ENCODE measurements at places on chromosomes 12 and 14.

- no peak for DNase-seq
Observed at GRCh38 chr12:130351326-130351725, 13.6 kb downstream of the PIWIL1 start.

GRCh38 chr12:57887631-57888408, 41.3 kb upstream of the CTDSP2 start:
- peak; percentile 55 for DNase-seq

- DNase-seq: no peak
Observed at GRCh38 chr14:34113005-34113511, 162.2 kb upstream of the EGLN3 start.

DNA sequence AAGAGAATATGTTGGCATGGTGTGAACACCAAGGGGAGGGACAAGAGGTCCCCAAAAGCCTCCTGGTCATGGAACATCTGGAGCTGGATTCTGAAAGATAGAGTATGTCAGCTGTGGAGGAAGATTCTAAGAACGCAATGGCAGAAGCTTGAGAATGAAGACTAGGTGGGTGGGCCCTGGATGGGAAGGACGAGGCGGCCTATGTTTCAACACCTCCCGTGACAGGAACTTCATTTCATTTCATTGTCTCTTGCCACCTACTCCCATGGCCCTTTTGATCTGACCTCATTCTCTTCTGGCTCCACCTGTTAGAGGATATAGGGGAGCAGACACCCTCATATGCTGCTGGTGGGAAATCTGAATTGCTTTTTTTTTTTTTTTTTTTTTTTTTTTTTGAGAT, 3.3 kb downstream of the UNG start:
- no peak for DNase-seq

GRCh38 chr12:64194333-64195149, 27.6 kb downstream of the KICS2 start:
- no peak for DNase-seq

GRCh38 chr12:65924716-65925115, 100.4 kb downstream of the HMGA2 start:
- DNase-seq: no peak

- no peak for DNase-seq
Observed at GRCh38 chr12:69101505-69101904, 137.9 kb upstream of the CPSF6 start.

DNA sequence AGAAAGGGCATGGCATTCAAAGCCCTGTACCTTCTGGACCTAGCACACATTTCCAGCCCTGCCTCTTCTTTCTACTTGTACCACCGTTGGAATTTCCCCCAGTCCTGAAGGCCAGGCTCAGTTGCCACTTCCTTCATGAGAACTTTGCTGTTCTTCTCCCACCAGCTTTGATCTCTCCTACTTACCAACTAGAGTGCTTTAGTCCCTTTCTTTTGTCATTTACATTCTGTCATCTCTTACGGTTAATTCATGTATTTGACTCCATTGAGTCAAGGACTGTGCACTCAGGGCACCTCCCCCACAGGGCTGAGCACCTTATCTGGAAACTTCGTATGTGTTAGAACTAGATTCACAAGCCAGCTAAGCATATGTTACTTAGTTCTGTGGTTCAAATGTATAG, 26.3 kb downstream of the BICDL1 start:
- DNase-seq: no peak

DNA sequence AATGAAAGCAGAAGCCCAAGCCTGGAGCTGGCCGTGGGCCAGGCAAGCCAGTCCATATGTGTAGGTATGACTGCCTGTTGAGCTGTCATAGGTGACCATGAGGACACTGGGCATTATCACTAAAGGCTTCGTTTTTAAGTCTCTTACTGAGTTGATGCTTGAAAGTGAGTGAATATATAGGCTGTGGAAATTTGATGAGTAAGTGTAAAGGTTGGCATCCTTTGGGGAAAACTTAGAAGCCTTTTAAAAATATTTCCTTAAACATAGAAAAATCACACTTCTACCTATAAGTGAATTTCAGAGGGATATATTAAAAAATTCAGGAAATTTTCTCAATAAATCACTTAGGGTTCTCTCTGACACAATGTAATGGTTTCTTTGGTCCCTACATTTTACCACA, 396.5 kb downstream of the FOXG1 start:
- no peak for DNase-seq

DNA sequence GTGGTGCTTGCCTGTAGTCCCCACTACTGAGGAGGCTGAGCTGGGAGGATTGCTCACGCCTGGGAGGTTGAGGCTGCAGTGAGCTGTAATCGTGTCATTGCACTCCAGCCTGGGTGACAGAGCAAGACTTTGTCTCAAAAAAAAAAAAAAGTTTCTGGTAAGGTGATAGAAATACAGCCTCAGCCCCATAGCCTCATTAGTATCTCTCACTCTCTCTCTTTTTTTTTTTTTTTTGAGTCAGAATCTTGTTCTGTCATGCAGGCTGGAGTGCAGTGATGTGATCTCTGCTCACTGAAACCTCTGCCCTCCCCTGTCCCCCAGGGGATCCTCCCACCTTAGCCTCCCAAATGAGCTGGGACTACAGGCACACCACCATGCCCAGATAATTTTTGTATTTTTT, 19.2 kb downstream of the MTHFD1 start:
- DNase-seq: no peak

DNA sequence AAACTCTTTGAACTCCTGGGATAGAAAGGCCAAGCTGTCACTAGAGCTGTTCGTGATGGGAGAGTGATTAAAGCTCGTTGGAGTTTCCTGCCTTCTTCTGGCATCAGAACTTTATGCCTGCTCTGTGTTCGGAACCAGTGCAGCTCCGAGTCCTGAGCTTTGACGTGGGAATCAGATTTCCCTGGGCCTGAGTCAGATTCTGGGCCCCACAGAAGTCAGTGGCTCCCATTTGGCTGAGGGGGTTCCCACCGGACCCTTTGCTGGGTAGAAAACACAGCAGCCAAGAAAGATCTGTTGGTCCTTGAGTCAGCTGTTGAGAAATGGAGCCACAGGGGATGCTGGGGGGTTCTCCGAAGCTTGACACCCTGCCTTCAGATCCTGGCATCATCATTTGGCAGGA, 238.0 kb downstream of the CHST11 start:
- peak; percentile 47 for DNase-seq

GRCh38 chr12:114265036-114265435, 140.9 kb downstream of the TBX5 start:
- no peak for DNase-seq

DNA sequence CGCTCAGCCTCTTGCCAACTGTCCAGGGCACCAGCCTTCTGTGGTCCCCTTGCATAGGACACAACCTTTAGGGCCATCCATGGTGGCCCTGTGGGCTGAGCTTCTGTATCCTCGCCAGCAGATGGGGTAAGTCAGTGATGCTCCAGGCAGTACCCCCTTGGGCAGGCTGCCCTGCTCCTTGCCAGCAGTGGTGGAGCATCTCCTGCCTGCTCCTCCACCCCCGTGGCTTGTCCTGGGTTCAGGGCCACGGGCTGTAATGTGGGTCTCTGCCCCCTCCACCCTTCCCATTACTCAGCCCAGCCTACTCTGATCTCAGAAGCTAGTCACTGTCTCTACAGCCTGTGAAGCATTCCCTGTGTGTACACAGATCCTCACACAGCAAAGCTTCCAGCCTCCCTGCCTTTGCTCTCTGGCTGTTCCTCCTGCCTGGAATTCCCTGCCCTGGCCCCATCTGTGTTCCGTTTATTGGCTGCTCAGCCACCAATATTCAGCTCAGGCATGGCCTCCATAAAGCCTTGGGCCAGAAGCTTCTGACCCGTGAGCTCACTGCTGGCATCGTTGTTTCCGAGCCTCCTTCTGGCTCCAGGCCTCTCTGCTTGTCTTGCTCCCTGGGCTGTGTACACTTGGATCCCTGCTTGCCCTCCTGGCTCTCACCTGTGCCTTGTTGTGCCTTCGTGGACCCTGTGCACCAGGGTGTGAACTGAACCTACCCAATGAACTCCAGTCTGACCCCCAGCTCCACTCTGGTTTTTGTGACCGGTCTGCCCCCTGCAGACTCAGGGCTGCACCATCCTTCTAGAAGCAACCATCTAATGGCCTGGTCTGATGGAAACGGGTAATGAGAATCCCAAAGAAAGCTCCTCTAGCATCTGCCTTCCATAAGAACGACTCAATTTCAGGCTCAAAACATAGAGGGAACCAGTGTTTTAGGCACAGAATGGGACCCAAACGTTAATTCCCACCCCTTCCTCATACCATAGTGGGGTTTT, 177.0 kb upstream of the PRMT8 start:
- DNase-seq: no peak

GRCh38 chr12:108194585-108194984, 65.5 kb downstream of the WSCD2 start:
- DNase-seq: no peak

- DNase-seq: no peak
Observed at GRCh38 chr12:62260733-62261683, 804 bp downstream of the USP15 start.

DNA sequence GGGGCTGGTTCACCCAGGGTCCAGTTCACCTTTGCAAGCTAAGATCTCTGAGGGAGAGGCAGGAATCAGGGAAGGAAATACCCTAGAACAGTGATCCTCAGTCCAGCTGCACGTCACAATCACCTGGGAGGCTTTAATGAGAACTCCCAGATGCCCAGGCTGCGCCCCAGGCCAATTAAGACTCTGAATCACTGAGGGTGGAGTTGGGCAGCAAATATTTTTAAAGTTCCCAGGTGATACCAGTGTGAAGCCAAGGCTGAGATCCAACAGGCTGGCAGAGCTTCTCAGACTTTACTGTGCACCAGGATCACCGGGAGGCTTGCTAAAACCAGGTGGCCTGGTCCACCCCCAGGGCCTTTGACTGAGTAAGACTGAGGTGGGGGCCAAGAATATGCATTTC, 23.8 kb downstream of the MYL2 start:
- DNase-seq: no peak

- DNase-seq: no peak
Observed at GRCh38 chr12:130818272-130818634, 20.8 kb downstream of the STX2 start.

DNA sequence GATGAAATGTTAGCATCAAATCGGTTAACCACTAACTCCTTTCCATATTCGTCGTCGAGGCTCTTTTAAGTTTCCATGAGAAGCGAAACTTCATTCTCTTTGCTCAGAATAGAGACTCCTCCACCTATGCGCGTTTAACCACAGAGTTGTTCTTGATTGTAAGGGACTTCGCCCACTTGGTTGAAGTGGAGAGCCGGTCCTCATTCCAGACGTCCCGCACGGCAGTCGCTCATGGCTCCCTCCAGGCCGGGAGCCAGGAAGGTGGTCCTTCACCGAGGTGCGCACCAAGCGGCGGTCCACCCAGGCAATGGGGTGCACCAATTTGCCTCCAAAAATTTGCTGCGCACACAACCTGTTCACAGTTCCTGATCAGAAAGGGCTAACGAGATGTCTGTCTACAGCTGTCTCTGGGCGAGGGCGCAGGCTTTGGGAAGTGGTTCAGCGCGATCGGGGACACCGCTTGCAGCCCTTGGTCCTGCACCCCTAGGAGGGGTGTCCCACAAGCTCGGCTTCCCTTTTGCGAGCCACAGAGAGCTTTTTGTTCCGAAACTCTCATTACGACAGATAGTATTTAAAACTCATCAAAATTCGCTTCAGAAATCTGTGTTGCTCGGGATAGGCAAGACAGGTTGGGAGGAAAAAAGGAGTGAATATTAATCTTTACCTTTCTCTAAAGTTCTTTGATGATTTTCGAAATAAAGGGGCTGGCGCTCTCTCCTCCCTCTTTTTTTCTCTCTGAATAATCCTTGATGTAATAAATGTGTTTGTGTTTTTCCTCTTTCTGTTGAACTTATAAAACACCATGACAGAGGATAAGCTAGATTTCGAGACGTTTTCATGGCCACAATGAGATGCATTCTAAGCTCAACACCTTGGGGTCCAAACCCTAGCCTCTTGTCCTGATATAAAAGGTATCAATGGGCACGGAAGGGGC, 6.4 kb upstream of the ALX1 start:
- DNase-seq: no peak

DNA sequence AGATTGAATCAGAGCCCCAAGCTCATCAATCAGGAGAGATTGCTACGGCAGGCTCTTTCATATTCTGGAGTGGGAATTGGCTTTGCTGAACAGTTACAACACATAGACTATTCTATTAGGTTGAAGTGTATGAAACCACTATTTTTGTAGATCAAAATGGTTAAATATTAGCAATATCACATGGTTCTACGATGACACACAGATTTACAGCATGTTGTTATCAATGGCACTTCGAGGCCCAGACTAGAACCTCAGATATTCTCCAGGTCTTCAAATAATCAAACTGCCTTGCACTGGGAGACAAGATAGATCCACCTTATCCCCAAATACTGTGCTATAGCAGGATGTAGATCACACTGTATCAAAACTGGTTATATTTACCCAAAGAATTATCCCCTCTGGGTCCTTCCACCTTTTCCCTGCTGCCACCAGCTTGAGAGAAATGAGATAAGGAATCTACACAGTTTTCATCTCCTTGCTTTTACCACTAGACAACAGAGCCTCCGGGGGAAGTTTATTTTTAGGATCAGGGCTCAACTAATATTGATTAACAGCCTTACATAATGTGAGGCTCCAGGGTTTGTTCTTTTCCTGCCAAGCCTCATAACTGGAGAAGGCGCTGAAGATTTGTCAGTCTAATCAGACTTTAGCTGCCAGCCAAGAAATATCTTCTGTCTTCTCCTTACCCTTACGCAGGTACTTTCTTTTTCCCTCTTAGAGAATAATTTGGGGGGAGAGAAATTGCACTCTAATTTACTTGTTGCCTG, 507.1 kb downstream of the DIO2 start:
- no peak for DNase-seq

GRCh38 chr14:104400355-104400754, 179.2 kb upstream of the C14orf180 start:
- DNase-seq: no peak

- no peak for DNase-seq
Observed at GRCh38 chr14:20686386-20687143, 2.0 kb upstream of the ANG start.

GRCh38 chr12:93100610-93101009, 171.5 kb upstream of the EEA1 start:
- DNase-seq: no peak

- DNase-seq: no peak
Observed at GRCh38 chr14:80554139-80554538, 342.8 kb upstream of the DIO2 start.

DNA sequence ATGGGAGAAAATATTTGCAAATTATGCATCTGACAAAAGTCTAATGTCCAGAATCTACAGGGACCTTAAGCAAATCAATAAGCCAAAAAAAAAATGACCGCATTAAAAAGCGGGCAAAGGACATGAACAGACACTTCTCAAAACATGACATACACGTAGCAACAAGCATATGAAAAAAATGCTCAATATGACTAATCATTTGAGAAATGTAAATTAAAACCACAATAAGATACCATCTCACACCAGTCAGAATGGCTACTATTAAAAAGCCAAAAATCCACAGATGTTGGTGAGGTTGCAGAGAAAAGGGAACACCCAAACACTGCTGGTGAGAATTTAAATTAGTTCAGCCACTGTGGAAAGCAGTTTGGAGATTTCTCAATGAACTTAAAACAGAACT, 16.1 kb downstream of the PAWR start:
- no peak for DNase-seq

GRCh38 chr14:76498976-76499375, 123.0 kb downstream of the ESRRB start:
- DNase-seq: no peak

- DNase-seq: no peak
Observed at GRCh38 chr12:101884174-101884573, 6.8 kb downstream of the DRAM1 start.

Measured in left cardiac atrium (tissue), 4 donors.